Pancreas (tissue), 10 donors: ENCODE measurements at places on chromosomes 7 and 10. TPM values are rescaled to one million over a fixed set of nuclear protein-coding genes. Genes with fewer than 3 reads are reported as not detected.
A peak's percentile ranks its signal among the peaks of the same experiment; 100 is the strongest.

- no peak for DNase-seq
- H3K27ac ChIP-seq = no peak overlapping the region
- peaks cover 9% of the 10 kb centered on the region for H3K4me1 ChIP-seq
- H3K27me3 ChIP-seq = no peaks in the 10 kb centered on the region
- H3K4me3 ChIP-seq = no peak overlapping the region
- no peaks in the 10 kb centered on the region for H3K36me3 ChIP-seq
These were observed 92.7 kb downstream of the LSMEM1 start for GRCh38 chr7:112573302-112574039.

DNA sequence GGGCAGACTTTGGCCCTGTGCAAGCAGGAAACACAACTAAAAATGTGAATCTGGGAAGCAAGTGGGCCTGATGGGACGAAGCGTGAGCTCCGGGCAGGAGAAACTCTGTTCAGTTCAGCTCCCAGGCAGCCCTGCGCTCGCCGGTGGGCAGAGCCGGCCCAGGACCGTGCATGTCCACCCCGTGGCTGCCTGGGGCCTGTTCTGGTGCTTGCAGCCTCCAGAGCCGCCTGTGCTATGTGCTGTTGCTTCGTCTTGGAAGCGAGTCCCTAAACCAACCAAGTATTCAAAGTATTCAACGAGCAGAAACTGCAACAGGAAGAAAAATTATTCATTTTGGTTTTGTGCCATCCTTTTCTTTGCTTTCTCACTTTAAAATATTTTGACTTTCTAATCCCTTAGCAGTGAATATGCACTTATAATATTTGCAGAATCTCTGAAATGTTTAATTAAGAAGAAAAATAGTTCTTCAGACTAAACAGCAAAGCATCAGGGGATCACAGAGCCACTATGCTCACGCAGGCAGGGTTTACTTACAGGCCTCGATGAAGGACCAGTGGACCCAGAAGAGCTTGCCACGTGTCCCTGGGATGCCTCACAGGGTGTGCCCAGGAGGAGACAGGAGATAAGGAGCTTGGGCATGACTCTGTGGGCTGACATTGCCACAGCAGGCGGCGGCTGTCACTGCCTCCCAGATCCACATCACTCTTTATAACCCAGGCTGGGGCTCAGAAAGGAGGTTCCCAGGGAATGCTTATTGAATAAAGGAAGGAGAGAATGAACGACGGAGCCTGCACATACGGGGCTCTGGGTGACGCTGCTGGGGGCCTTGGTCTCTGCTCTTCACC, 45.6 kb downstream of the VIPR2 start:
- DNase-seq = peak; percentile 50
- no peaks in the 10 kb centered on the region for H3K4me1 ChIP-seq
- H3K27ac ChIP-seq = no peak overlapping the region
- no peaks in the 10 kb centered on the region for H3K27me3 ChIP-seq

DNA sequence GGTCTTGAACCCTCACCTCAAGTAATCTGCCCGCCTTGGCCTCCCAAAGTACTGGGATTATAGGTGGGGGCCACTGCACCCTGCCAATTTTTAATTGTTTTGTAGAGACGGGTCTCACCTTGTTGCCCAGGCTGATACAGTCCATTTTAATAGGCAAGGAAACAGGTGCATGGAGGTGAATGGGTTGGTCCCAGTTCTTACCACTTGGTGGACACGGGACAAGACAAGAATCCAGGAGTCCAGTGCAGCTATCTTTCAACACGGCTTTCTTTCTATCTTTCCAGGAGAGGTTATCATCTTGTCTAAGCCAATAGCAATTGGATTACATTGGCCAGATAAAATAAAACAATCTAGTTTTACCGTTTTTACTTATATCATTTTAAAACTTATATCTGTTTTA, 23.8 kb downstream of the TCF7L2 start:
- no peak overlapping the region for H3K4me3 ChIP-seq
- no peak for DNase-seq
- H3K27me3 ChIP-seq = no peaks in the 10 kb centered on the region
- H3K4me1 ChIP-seq = no peaks in the 10 kb centered on the region

GRCh38 chr10:127151541-127151940, 44.9 kb downstream of the INSYN2A start:
- no peaks in the 10 kb centered on the region for H3K36me3 ChIP-seq
- no peaks in the 10 kb centered on the region for H3K4me1 ChIP-seq
- no peak for DNase-seq
- H3K27ac ChIP-seq = no peak overlapping the region
- no peak overlapping the region for H3K4me3 ChIP-seq
- H3K27me3 ChIP-seq = no peaks in the 10 kb centered on the region

GRCh38 chr10:49652421-49653272, 26.8 kb upstream of the C10orf53 start:
- no peak for DNase-seq
- H3K27me3 ChIP-seq = no peaks in the 10 kb centered on the region
- no peaks in the 10 kb centered on the region for H3K36me3 ChIP-seq
- no peak overlapping the region for H3K4me3 ChIP-seq

DNA sequence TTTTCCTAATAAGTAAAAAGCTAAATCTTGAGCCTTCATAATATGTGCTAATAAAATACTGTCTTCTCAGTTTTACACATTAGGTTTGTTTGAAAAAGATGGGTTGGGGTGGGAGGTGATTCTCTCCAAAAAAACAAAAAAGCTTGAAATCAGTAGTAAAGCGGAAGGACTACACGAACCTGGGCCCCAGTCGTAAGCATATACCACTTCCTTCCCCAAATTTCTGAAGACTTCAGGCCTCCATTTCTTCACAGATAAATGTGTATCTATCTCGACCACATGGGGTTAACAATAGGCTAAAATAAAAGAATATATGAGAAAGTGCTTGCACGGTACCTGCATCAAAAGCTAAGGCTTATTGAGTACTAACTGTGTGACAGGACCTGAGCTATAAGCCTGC, 51.6 kb upstream of the PAX2 start:
- no peak overlapping the region for H3K4me3 ChIP-seq
- no peak for DNase-seq
- H3K27ac ChIP-seq = no peak overlapping the region
- H3K4me1 ChIP-seq = no peaks in the 10 kb centered on the region
- H3K36me3 ChIP-seq = no peaks in the 10 kb centered on the region

DNA sequence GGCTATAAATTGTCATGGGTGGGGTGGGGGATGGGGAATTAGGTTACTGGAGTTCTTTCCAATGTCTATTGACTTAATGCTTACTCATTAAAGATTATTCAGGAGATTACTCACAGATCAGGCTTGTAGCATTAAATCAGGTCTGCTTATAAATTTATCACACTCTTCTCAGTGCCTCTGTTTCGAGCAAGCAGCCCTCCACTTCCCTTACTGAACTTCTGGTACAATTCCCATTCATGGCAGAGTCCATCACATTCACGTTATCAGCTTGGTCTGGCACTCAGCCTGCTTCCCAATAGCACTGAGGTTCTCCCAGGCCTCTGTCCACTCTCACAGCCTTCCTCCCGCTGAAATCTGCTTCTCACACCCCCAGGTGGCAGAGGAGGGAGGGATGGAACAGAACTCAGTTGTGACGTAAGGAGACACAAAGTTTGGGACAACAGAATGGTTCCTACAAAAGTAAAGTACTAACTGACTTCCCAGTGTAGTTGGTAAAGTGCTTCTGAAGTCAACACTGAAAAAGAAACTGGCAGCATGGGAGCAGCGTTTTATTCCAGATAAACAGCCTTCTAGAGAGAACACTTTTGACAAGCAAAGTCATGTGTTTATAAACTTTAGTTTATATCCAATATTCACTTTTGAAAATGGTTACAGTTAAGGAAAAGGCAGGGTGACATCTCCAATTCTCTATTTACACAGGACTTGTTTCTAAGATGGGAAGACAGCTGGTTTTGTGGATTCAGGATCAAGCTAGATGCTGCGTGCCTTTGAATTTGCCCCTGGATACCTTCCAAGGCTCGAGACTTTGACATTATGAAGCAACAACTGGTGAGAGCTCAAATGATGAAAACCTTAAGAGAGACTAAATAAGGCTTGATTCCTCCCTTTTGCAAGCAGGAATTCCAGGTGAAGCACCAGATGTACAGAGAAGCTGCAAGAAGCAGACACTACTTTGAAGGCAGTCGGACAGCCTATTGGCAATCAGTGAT, 81.4 kb downstream of the ATXN7L1 start:
- no peaks in the 10 kb centered on the region for H3K27me3 ChIP-seq
- no peak overlapping the region for H3K27ac ChIP-seq
- DNase-seq = no peak
- no peaks in the 10 kb centered on the region for H3K36me3 ChIP-seq

DNA sequence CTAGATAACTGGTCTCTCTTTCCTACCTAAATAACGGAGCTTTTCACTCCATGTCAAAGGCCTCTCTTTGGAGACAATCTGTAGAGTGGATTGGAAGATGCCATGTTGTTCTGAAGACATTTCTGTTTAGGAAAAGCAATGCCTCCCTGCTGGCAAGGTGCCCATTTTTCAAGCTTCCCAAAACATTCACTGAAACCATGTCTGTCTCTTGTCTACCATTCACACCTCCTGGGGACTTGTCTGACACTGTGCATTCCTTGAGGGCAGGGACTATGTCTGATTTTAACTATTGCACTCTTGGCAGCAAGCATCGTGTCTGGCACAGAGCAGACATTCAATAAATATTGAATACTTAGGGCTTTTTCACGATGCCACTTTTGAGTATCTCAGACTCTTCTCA, 528.9 kb upstream of the NRP1 start:
- H3K36me3 ChIP-seq = no peaks in the 10 kb centered on the region
- no peak overlapping the region for H3K4me3 ChIP-seq
- H3K27ac ChIP-seq = no peak overlapping the region
- no peaks in the 10 kb centered on the region for H3K4me1 ChIP-seq
- no peak for DNase-seq

GRCh38 chr10:14758994-14759664, 15.6 kb downstream of the FAM107B start:
- H3K36me3 ChIP-seq = no peaks in the 10 kb centered on the region
- H3K27ac ChIP-seq = no peak overlapping the region
- H3K4me1 ChIP-seq = no peaks in the 10 kb centered on the region
- H3K27me3 ChIP-seq = no peaks in the 10 kb centered on the region
- no peak overlapping the region for H3K4me3 ChIP-seq
- DNase-seq = peak; percentile 43

DNA sequence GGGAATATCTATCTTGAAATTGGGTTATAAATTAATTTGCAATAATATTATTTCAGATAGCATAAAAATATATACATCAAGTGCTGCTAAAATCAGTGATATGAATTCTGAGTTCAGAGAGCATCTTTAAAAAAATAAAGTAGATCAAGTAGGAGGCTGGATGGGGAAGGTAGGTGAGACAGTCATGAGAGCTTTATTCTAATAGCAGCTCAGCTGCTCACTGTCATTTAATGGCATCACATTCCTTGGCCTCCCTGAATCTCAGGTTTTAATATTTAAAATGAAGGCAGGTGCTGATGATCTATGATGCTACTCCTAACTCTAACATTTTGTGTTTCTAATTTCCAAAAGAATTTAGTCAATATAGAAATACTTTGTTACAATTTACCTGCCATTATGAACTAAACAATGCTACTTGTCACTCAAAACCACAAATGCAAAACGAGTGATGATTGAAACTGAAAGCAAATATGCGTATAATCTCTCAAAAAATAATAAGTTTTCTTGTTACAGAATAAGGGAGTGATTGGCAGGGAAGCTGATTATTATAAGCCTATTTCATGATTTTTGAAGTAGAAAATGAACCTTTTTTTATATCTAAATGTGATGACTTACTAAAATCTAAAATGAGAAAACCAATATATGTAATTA, 147.6 kb upstream of the CSTF2T start:
- H3K27me3 ChIP-seq = no peaks in the 10 kb centered on the region
- H3K36me3 ChIP-seq = no peaks in the 10 kb centered on the region
- no peak overlapping the region for H3K4me3 ChIP-seq
- H3K27ac ChIP-seq = no peak overlapping the region
- DNase-seq = no peak

GRCh38 chr10:71092812-71093401, 119.5 kb upstream of the UNC5B start:
- H3K4me1 ChIP-seq = no peaks in the 10 kb centered on the region
- no peak overlapping the region for H3K27ac ChIP-seq
- DNase-seq = no peak
- no peaks in the 10 kb centered on the region for H3K36me3 ChIP-seq
- no peak overlapping the region for H3K4me3 ChIP-seq

GRCh38 chr7:66758950-66759628, 18.6 kb downstream of the RABGEF1 start:
- H3K27me3 ChIP-seq = no peaks in the 10 kb centered on the region
- H3K4me1 ChIP-seq = no peaks in the 10 kb centered on the region

- H3K36me3 ChIP-seq = no peaks in the 10 kb centered on the region
- peak overlapping the region; percentile 77 for H3K27ac ChIP-seq
- peak; percentile 77 for DNase-seq
- H3K4me1 ChIP-seq = peaks cover 26% of the 10 kb centered on the region
- no peaks in the 10 kb centered on the region for H3K27me3 ChIP-seq
- H3K4me3 ChIP-seq = no peak overlapping the region
These were observed 13.8 kb upstream of the CYP3A5 start for GRCh38 chr7:99693427-99694200.

GRCh38 chr7:132558815-132559214, 17.5 kb downstream of the PLXNA4 start:
- no peak for DNase-seq
- H3K36me3 ChIP-seq = no peaks in the 10 kb centered on the region
- no peaks in the 10 kb centered on the region for H3K27me3 ChIP-seq
- no peak overlapping the region for H3K27ac ChIP-seq

GRCh38 chr7:129405527-129405926, 28.7 kb upstream of the STRIP2 start:
- no peak for DNase-seq
- H3K36me3 ChIP-seq = peaks cover 25% of the 10 kb centered on the region
- no peak overlapping the region for H3K4me3 ChIP-seq
- H3K27me3 ChIP-seq = no peaks in the 10 kb centered on the region

GRCh38 chr10:12135631-12136030, 6.2 kb downstream of the SEC61A2 start:
- no peak overlapping the region for H3K27ac ChIP-seq
- no peak overlapping the region for H3K4me3 ChIP-seq
- H3K36me3 ChIP-seq = peaks cover 22% of the 10 kb centered on the region
- no peak for DNase-seq
- no peaks in the 10 kb centered on the region for H3K4me1 ChIP-seq

GRCh38 chr7:148142660-148143248, 447.8 kb upstream of the C7orf33 start:
- DNase-seq = no peak

GRCh38 chr7:17472518-17472917, 174.1 kb downstream of the AHR start:
- H3K4me3 ChIP-seq = no peak overlapping the region
- no peak for DNase-seq
- H3K4me1 ChIP-seq = no peaks in the 10 kb centered on the region
- H3K27me3 ChIP-seq = no peaks in the 10 kb centered on the region
- no peak overlapping the region for H3K27ac ChIP-seq
- no peaks in the 10 kb centered on the region for H3K36me3 ChIP-seq

GRCh38 chr7:158409120-158409519, 178.5 kb downstream of the PTPRN2 start:
- H3K36me3 ChIP-seq = no peaks in the 10 kb centered on the region
- H3K27me3 ChIP-seq = no peaks in the 10 kb centered on the region
- no peak overlapping the region for H3K27ac ChIP-seq
- no peaks in the 10 kb centered on the region for H3K4me1 ChIP-seq
- DNase-seq = no peak
- H3K4me3 ChIP-seq = no peak overlapping the region

- no peak overlapping the region for H3K4me3 ChIP-seq
- no peaks in the 10 kb centered on the region for H3K36me3 ChIP-seq
- H3K4me1 ChIP-seq = no peaks in the 10 kb centered on the region
These were observed 78.1 kb downstream of the CXCL12 start for GRCh38 chr10:44306762-44307161.

The ANK3 gene
- total RNA-seq = 28.5 TPM

The AFAP1L2 gene
- 8.5 TPM for total RNA-seq

The TAS2R5 gene
- total RNA-seq = 0.49 TPM

The NME8 gene
- not detected for total RNA-seq

The PRSS1 gene
- total RNA-seq = 29,537 TPM

The TMEM213 gene
- total RNA-seq = not detected

The ZNF398 gene
- total RNA-seq = 8.0 TPM
